ENCODE measurements at places on chromosomes 16 and 17. TPM values are rescaled to one million over a fixed set of nuclear protein-coding genes. Genes with fewer than 3 reads are reported as not detected.
A peak's percentile ranks its signal among the peaks of the same experiment; 100 is the strongest.

- no peak for DNase-seq
These were observed 40.5 kb upstream of the MGAT5B start for GRCh38 chr17:76827736-76828135.

DNA sequence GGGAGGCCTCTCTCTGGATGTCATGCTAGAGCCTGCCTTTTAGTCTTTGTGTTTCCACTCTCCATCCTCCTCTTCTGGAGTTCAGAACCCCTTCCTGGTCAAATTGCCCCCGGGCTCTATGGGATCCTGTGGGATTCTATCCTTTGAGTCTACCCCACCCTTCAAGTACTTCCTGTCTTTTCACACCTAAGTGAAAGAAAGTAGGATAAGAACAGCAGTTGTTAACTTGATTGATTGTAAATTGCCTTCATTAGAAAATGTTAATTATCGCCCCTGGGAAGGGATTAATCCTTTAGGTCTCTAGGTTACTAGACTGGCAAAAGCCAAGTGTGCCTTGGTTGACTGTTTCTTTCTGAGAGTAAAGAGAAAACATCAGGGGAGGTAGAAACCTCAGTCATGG lies 30.1 kb downstream of the PRKCB start:
- DNase-seq, result no peak

DNA sequence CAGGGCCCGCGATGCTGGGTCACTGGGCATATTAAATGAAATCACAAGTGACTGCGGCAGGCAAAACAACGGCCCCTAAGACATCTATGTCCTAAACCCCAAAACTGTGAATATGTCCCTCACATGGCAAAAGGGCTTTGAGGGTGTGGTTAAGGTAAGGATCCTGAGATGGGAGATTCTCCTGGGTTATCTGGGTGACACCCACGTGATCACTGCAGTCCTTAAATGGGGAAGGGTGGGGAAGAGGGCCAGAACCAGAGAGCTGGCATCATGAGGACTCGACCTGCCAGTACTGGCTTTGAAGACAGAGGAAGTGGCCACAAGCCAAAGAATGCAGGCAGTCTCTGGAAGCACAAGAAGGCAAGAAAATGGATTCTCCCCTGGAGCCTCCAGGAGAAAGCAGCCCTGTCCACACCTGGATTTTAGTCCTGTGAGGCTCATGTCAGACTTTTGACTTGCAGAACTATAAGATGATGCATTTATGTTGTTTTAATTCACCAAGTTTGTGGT lies 12.5 kb downstream of the COTL1 start:
- DNase-seq, result no peak

The TMEM238L gene
- 12.4 TPM for total RNA-seq

DNA sequence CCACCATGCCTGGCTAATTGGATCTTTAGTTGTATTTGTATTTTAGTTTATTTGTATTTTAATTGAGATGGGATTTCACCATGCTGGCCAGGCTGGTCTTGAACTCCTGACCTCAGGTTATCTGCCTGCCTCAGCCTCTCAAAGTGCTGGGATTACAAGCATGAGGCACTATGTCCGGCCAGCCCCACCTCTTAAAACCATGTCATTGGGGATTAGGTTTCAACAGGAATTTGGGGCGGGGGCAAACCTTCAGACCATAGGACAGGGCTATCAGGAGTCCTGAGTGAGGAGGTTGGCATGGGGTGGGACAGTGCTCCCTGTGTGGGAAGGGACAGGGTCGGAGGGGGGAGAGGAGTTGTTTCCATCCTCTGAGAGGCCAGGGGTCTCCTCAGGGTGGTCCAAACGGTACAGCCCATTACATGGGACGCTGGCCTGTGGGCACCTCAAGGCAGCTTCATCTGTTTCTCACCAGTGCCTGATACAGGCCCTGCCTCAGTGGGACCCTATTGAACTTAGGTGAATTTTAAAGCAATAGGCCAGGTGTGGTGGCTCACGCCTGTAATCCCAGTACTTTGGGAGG lies 21.6 kb downstream of the GAA start:
- DNase-seq, result no peak

GRCh38 chr16:3690980-3691720 lies 26.2 kb downstream of the TRAP1 start:
- DNase-seq, result peak; percentile 54

- no peak for DNase-seq
These were observed 346.6 kb upstream of the TNRC6C start for GRCh38 chr17:77611791-77612502.

DNA sequence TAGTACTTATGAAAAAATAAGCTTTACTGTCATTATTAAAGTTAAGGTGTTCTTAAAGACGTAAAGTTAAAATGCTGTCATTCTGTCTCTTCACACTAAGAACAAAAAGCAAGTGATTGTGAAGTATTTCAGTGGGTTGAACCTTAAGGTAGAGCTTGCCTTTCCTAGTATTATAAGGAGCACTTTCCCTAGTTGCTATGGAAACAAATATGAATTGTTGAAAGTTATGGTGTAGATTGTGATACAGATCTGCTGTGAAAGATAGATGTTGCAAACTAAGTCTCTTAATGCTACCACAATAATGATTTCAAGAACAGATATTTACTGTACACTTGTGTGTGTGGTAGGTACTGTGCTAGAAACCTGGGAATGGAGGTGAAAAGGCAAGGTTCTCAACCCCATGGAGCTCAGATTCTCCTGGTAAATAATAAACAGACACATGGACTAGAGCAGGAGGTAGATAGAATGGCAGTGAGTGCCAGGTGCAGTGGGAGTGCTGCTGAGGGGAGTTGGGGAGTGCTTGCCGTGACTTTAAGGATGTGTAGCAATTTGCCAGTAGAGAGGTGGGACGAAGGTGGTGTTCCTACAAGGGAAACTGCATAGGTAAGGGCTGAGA lies 34.7 kb downstream of the MRTFB start:
- DNase-seq, result no peak

DNA sequence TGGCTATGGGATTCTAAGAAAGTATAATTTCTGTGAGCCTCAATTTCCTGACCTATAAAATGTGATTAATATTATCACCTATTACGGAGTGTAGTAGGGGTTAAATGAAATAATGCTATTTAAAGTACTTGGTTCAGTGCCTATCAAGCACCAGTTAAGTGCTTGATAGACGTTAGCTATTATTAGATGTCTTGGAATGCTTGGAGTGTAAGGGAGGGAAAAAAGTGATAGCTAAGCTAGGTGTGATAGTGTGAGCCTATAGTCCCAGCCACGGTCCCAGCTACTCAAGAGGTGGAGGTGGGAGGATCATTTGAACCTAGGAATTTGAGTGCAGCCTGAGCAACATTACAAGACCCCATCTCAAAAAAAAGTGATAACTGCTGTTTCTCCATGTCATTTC lies 7.5 kb downstream of the ORC6 start:
- no peak for DNase-seq

The CCDC102A gene
- 4.6 TPM for total RNA-seq

The TNFRSF17 gene
- total RNA-seq, result 2.2 TPM

DNA sequence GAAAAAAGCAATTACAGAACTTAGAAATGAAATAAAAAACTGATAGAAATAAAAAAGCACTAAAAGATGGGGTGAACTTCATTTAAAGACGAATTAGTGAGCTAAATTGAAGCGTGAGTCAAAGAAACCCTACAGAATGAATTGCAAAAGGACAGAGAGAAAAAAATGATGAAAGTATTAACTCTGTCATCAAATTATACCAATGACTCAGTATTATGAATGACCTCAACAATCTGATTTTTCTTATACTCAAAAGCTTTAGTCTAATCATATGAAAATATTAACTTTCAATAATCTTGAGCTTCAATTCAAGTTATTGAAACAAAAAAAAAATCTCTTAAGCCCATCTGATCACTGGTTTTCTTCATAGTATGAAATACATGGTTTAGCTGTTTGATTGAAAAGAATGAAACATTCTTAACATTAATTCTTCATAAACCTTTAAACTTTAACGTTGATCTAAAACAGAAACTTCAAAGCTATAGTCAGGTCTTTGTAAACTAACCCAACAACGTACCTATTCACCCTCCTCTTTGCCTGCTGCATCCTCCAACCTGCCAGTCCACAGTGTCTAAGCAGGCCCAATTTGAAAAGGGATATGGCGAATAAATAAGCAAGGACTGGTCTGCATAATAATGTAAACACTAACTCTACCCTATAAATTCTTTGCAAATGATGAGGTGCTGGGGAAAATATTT lies 6.6 kb downstream of the ABCA5 start:
- DNase-seq, result no peak

- DNase-seq, result no peak
These were observed 78.9 kb upstream of the GNG13 start for GRCh38 chr16:879461-879861.

The RGS11 gene
- total RNA-seq, result 4.5 TPM

The DPEP2 gene
- total RNA-seq, result 7.0 TPM

DNA sequence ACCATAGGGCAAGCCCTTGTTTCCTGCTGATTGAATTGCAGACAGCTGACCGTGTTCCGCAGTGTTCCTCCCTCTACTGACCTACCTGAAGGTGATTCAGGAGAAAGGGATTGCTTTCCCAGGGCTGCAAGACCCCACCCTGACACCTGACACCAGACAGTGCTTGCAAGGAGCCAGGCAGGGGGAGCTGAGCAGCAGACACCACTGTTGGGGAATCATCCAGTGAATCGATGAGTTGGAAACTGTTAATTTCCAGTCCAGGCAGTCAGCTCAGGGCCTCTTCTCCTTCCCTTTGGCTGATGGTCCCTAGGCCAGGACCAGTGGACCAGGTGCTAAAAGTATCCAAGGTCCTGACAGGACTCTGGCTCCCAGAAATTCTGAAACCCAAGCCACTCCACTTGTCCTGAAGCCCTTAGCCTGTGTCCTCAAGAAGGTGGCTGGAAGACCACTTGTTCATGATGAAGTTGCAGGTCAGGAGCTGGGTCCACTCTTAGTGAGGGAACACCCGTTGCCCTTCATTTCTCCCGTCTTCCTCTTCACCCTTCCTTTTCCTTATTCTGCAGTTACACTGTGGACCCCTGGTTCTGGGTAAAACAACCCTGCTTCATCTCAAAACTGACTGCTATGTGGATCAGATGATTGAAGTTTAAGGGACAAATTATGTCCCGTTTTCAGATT lies 9.5 kb upstream of the UNK start:
- DNase-seq, result no peak

GRCh38 chr16:709566-710499 lies 4.2 kb upstream of the FBXL16 start:
- DNase-seq, result no peak

DNA sequence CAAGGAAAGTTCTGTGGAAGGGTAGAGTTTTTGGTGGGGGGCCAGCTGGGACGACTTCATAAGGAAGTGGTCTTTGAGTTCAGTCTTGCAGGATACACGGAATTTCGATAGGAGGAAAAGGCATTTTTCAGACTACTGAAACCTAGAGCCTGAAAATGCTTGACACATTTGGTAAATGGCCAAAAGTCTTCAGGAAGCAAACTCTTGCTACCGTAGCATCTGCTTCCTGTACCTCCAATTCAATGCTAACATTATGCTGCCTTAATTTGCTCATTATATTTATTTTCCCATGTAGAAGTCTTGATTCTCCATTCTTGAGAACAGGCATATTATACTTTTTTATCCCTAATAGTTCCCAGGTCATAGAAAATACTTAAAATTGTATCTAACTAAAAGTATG lies 129.3 kb upstream of the MED13 start:
- DNase-seq, result no peak

DNA sequence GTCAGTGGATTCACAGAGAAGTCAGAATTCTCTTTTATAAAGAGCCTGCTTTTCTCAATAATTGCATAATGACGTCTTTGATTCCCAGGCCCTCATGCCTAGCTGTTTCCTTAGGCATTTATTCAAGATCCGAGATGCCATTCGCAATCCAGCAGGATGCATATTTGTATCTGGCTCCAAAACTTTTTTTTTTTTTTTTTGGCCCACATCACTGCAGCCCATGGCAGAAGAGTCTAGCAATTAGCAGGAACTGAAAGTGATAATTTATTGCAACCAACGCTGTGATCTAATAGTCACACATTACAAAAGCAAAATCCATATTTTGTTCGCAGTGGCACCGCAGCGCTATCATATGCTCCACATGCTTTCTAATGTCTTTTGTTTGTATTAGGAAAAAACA lies 503.4 kb downstream of the MAF start:
- DNase-seq, result no peak

The ERBB2 gene
- 278 TPM for total RNA-seq

- no peak for DNase-seq
These were observed 75.9 kb downstream of the CES1 start for GRCh38 chr16:55756963-55757362.

DNA sequence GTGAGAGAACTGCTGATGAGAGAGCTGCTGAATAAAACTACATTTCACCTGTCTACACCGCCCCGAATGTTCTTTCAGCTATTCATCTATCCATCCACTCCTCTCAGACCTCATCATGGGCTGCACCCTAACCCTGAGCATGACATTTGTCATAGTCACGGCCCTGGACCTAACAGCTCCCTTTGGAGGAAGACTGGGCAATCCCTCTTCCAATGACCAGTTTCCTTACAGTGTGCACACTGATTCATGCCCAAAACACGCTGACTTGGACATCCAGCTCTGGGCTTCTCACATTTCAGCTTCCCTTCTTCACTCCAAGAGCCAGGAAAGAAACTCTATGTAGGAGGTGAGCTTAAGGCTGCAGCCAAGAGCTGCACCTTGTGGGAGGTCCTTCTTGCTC lies 41.8 kb upstream of the ARL4D start:
- DNase-seq, result no peak

GRCh38 chr17:78806451-78806850 lies 24.4 kb upstream of the CYTH1 start:
- no peak for DNase-seq

DNA sequence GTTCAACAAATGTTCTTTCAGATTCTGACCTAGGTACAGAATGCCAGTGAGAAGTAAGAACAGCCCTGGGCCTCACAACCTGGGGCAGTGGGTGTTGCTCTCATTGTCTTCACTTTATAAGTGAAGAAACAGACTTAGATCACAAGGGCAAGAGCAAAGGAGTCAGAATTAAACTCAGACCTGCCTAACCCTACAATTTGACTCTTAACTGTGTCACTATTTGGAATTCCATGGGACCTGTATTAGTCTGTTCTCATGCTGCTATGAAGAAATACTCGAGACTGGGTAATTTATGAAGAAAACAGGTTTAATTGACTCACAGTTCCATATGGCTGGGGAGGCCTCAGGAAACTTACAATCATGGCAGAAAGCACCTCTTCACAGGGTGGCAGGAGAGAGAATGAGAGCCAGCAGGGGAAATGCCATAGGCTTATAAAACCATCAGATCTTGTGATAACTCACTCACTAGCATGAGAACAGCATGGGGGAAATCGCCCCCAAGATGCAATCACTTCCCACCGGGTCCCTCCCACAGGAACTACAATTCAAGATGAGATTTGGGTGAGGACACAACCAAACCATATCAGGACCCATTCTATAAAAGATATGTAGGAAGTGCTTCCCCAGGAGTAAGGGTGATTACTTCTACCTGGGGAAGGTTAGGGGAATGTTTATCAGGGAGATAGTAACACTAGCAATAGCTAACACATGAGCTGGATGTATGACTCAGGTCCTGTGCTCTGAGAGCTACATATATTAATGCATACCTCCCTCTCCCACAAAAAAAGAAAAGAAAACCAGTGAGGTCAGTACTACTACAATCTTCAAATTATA lies 270.1 kb downstream of the SOX9 start:
- no peak for DNase-seq
